ENCODE measurements at places on chromosomes 16 and 17.

DNA sequence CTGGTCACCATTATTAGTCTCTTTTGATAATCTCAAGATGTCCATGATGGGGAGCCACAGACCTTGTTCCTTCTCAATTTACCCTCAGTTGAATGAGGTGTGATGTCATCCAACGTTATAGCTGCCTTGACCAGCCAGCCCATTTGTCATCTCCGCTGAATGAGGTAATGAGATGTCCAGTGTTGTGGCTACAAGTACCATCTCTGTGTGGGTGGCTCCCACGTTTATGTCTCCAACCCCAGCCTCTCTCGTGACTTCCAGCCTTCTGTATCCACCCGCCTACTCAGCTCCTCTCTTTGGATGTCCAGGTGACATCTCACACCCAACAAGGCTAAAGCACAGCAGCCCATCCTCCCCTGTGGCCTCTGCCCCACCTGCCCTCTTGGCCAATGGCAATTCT lies 18.2 kb downstream of the DNAH17 start:
- no peak for DNase-seq

DNA sequence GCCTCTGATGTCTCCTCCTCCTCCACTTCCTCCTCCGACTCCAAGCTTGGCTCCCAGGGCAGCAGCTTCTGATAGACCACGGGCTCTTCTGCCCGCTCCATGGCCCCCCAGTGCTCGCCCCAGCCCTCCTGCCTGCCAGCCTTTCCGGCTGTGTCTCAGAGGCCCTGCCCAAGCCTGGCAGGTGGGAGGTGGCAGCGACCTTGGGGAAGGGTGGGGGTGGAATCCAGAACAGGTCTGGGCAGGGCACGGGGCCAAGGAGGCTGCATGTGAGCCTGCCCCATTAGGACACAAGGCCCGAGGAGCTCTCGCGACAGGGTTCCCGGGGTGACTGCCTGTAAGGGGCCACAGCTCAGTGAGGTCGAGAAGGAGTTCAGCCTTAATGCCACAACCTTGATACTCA lies at the start of gene GGT6:
GGT6 (minus strand) TSS at position 157 of the 400 bp plus-strand sequence; CDS start at position 101, 56 bp downstream.
- DNase-seq: no peak

- no peak for DNase-seq
These were observed 84.5 kb downstream of the WNT3 start for GRCh38 chr17:46733837-46734475.

GRCh38 chr17:70804161-70804560 lies 634.8 kb downstream of the KCNJ2 start:
- DNase-seq: peak; percentile 74
